Vagina (tissue), 2 donors: ENCODE measurements at places on chromosomes 4 and X. TPM values are rescaled to one million over a fixed set of nuclear protein-coding genes. Genes with fewer than 3 reads are reported as not detected.

DNA sequence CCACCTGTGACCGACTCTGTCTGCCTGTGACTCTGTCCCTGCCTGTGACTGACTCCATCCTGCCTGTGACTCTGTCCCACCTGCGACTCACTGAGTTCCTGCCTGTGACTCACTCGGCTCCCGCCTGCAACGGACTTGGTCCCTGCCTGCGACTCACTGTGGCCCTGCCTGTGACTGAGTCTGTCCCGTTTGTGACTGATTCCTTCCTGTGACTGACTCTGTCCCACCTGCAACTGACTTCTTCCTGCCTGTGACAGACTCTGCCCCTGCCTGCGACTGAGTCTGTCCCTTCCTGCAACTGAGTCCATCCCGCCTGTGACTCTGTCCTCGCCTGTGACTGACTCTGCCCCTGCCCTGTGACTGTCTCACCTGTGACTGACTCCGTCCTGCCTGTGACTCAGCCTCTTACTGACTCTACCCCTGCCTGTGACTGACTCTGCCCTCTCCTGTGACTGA, 9.6 kb upstream of the UVSSA start:
- H3K4me1 ChIP-seq: no peaks in the 10 kb centered on the region
- DNase-seq: no peak
- H3K36me3 ChIP-seq: peaks cover 72% of the 10 kb centered on the region
- no peak overlapping the region for H3K4me3 ChIP-seq

DNA sequence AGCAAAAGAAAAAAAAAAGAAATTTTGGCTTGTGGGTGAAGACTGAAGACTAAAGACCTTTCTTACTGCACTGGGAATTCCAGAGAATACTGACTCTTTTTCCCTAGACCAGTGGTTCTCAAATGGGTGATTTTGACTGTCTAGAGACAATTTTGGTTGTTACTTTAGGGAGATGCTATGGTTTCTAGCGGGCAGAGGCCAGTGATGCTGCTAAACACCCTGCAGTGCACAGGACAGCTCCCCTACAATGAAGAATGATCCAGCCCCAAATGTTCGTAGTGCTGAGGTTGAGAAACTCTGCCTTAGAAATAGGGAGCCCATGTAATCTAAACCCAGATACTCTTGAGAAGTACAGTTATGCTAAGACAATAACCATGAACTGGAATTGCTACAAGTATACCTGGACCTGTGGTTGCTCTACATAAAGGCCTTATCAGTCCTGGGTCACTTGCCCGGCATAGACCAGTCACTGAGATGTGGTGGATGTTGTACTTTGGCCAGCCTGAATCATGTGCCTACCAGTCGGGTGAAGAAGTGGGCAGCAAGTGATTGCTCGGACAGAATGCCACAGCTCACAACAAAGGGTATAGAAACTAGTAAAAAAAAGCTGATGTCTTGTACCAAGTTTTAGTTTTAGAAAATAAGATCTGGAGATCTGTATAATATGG, 16.0 kb downstream of the ARHGAP10 start:
- no peak overlapping the region for H3K4me3 ChIP-seq
- DNase-seq: no peak
- H3K4me1 ChIP-seq: peaks cover 27% of the 10 kb centered on the region
- H3K36me3 ChIP-seq: no peaks in the 10 kb centered on the region
- H3K27me3 ChIP-seq: no peaks in the 10 kb centered on the region
- no peak overlapping the region for H3K27ac ChIP-seq

- no peak overlapping the region for H3K4me3 ChIP-seq
- H3K27me3 ChIP-seq: no peaks in the 10 kb centered on the region
- no peak for DNase-seq
Measured at GRCh38 chr4:128162434-128162833, 101.3 kb downstream of the LARP1B start.

DNA sequence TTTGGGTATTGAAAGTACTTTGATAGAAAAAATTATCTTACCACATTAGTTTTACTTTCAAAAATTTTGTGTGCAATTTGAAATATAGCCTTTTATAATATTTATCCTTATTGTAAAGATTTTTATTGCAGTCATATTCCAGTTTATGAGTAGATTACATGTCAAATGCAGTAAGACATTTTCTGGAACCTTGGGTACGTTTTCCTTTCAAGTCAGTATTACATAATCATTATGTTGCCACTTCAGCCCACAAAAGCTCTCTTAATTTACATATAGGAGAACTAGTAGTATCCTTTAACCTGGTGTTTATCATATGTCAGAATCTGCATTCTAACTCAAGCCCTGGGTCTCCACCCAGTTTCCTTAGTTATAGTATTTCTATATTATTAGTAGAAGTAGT, 98.5 kb downstream of the CENPC start:
- no peak overlapping the region for H3K27ac ChIP-seq
- no peaks in the 10 kb centered on the region for H3K27me3 ChIP-seq
- H3K36me3 ChIP-seq: no peaks in the 10 kb centered on the region
- DNase-seq: no peak
- no peak overlapping the region for H3K4me3 ChIP-seq

GRCh38 chrX:135914404-135914803, 20.9 kb downstream of the SAGE1 start:
- H3K4me3 ChIP-seq: no peak overlapping the region
- H3K27ac ChIP-seq: no peak overlapping the region
- DNase-seq: no peak
- H3K27me3 ChIP-seq: no peaks in the 10 kb centered on the region
- no peaks in the 10 kb centered on the region for H3K36me3 ChIP-seq

DNA sequence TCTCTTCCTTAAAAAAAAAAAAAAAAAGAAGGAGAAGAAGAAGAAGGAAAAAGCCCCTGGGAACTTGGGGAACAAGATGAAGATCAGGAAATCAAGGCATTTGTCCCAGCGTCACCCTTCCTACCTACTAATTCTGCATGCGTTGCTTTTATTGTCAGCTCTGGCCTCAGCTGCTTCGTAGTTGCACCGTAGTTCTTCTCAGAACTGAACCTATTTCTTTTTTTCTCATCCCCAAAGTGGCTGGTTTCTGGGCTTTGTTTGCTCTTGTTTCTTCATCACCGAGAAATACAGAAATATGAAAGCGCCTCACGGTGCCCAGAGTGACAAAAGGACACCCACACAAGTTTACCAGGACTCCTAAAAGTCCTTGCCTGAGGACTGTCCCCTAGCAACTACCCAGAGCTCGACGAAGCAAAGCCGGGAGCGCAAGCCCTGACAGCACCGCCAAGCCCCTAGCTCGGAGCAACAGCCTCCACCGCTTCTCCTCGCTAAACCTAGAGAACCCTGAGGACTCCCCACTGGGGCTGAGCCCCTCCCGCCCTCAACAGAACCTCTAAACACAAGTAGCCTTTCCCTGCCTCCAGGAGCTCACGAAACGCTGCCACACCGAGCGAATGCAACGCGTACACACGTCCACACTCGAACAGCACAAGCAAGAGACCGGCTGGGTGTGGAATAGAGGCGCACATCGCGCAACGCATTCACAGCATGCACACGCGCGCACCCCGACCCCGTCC, 710 bp downstream of the PRKG2 start:
- H3K27ac ChIP-seq: no peak overlapping the region
- H3K27me3 ChIP-seq: no peaks in the 10 kb centered on the region
- no peak for DNase-seq
- H3K4me3 ChIP-seq: peak overlapping the region; percentile 54

GRCh38 chr4:85741381-85741780, 266.4 kb downstream of the ARHGAP24 start:
- H3K4me1 ChIP-seq: peaks cover 31% of the 10 kb centered on the region
- no peak overlapping the region for H3K4me3 ChIP-seq
- H3K27ac ChIP-seq: no peak overlapping the region
- H3K27me3 ChIP-seq: no peaks in the 10 kb centered on the region
- H3K36me3 ChIP-seq: no peaks in the 10 kb centered on the region

GRCh38 chr4:145524552-145524951, 42.9 kb downstream of the SMAD1 start:
- no peak overlapping the region for H3K27ac ChIP-seq
- no peak overlapping the region for H3K4me3 ChIP-seq
- no peaks in the 10 kb centered on the region for H3K36me3 ChIP-seq
- no peaks in the 10 kb centered on the region for H3K27me3 ChIP-seq
- DNase-seq: no peak

- DNase-seq: no peak
- no peaks in the 10 kb centered on the region for H3K27me3 ChIP-seq
- H3K4me1 ChIP-seq: peaks cover 43% of the 10 kb centered on the region
- H3K36me3 ChIP-seq: no peaks in the 10 kb centered on the region
Measured at GRCh38 chr4:139736274-139736660, 70.6 kb downstream of the MGST2 start.

- H3K36me3 ChIP-seq: no peaks in the 10 kb centered on the region
- H3K4me3 ChIP-seq: no peak overlapping the region
- no peak overlapping the region for H3K27ac ChIP-seq
- H3K4me1 ChIP-seq: no peaks in the 10 kb centered on the region
Measured at GRCh38 chr4:85165808-85166207, 199.3 kb upstream of the WDFY3 start.

- H3K27ac ChIP-seq: no peak overlapping the region
- H3K4me1 ChIP-seq: no peaks in the 10 kb centered on the region
- H3K4me3 ChIP-seq: no peak overlapping the region
- DNase-seq: no peak
Measured at GRCh38 chr4:39893693-39894072, 84.0 kb downstream of the PDS5A start.

DNA sequence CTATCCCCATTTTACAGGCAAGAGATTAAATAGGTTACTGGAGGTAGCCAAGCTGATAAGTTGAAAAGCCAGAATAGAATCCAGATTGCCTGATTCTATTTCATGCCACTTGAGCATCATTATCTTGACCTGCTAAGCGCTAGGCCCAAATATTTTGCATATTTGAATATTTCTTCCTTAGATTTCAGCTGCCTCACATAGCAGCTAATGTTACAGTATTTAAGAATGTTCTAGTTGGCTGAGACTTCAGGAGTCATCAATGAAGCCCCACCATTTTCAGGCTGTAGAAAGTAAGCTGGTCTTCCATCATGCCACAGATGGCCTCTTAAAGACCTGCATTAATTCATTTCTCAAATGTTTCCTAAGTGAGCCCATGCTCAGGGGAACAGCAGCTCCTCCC, 121.4 kb downstream of the SHROOM3 start:
- no peaks in the 10 kb centered on the region for H3K27me3 ChIP-seq
- H3K36me3 ChIP-seq: no peaks in the 10 kb centered on the region
- DNase-seq: no peak
- H3K4me3 ChIP-seq: no peak overlapping the region
- no peaks in the 10 kb centered on the region for H3K4me1 ChIP-seq

- H3K4me3 ChIP-seq: no peak overlapping the region
- no peaks in the 10 kb centered on the region for H3K36me3 ChIP-seq
- H3K27ac ChIP-seq: no peak overlapping the region
- no peak for DNase-seq
- H3K4me1 ChIP-seq: no peaks in the 10 kb centered on the region
- H3K27me3 ChIP-seq: no peaks in the 10 kb centered on the region
Measured at GRCh38 chr4:115770046-115770543, 656.7 kb upstream of the NDST4 start.

DNA sequence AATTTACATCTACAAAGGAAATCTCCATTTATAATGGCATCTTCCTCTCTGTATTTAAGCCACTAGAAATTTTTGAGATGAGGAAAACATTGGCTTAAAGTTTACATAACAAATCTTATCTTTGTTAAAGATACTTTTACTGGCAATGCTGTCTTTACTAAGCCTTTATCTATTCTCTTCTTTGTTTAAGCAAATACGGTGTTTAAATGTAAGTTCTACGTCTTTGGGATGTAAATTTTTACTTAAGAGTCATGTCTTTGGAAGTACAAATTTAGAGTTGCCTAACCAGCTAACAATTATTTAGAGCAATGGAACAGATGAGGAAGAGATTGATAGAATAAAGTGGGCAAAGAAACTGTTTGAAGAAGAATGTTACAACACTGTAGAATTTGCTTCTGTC, 1024.0 kb upstream of the PCDH10 start:
- no peak for DNase-seq
- no peaks in the 10 kb centered on the region for H3K36me3 ChIP-seq
- no peaks in the 10 kb centered on the region for H3K27me3 ChIP-seq
- H3K27ac ChIP-seq: no peak overlapping the region
- no peak overlapping the region for H3K4me3 ChIP-seq

DNA sequence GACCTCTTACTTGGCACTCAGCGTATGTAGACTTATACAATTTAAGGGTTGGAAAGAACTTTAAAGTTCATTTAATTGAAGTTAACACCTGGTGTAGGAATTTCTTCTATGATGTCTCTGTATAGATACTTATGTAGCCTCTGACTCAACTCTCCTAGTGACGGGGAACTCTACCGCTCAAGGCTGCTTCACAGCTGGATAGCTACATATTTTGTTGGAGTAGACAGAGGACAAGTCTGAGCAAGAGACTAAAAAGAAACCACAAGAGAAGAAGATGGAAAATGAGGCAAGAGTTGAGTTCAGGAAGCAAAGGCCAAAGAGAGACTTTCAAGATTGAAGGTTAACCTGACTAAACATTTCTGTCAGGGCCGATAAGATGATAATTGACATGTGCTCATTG, 52.6 kb downstream of the GPR50 start:
- no peak overlapping the region for H3K27ac ChIP-seq
- DNase-seq: no peak
- no peaks in the 10 kb centered on the region for H3K27me3 ChIP-seq

- no peak for DNase-seq
- no peak overlapping the region for H3K4me3 ChIP-seq
- peaks cover 23% of the 10 kb centered on the region for H3K36me3 ChIP-seq
- H3K4me1 ChIP-seq: peaks cover 11% of the 10 kb centered on the region
- H3K27me3 ChIP-seq: no peaks in the 10 kb centered on the region
Measured at GRCh38 chrX:20124964-20125363, 8.3 kb upstream of the MAP7D2 start.

- no peaks in the 10 kb centered on the region for H3K4me1 ChIP-seq
- no peak overlapping the region for H3K4me3 ChIP-seq
- no peaks in the 10 kb centered on the region for H3K27me3 ChIP-seq
- no peaks in the 10 kb centered on the region for H3K36me3 ChIP-seq
- DNase-seq: no peak
Measured at GRCh38 chr4:177450426-177451107, 8.3 kb upstream of the AGA start.

The BLTP1 gene
- total RNA-seq: 94.0 TPM

The IL1RAPL1 gene
- not detected for total RNA-seq

The RNF175 gene
- total RNA-seq: 2.2 TPM

The LPAR4 gene
- not detected for total RNA-seq

The SYNPO2 gene
- total RNA-seq: 109 TPM

The TCEAL6 gene
- 1.7 TPM for total RNA-seq
